CD14-positive monocyte (primary cell): ENCODE measurements at places on chromosomes 13 and 19.

DNA sequence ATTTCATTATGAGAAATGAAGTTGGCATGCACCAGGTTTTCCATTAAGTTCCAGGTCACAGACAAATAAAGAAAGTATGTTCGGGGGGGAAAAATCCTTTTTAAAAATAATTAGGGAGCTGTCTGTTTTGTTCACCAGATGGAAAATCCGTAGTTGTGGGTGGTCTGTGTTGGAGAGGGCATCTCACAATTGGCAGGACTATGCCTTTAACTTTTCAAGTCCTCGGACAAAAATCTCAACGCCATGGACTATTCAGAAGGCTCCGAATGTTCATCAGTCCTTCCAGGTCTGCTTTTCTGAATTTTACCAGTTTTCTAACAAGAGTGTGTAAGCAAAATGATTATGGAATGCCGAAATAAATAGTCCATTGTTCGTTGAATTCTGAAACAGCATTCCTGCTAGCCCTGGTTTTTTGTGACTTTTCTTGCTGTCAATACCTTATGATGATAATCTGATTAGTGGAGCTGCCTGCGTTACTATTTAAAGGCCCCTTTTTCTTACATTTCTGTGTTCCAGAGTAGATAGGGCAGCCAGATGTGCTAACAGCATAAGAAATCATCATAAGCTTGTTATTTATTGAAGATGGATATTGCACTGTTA lies 146.9 kb downstream of the TM9SF2 start:
- H3K27me3 ChIP-seq: no peaks in the 10 kb centered on the region
- no peak overlapping the region for H3K4me3 ChIP-seq
- no peaks in the 10 kb centered on the region for H3K36me3 ChIP-seq
- no peak for DNase-seq
- no peaks in the 10 kb centered on the region for H3K4me1 ChIP-seq

DNA sequence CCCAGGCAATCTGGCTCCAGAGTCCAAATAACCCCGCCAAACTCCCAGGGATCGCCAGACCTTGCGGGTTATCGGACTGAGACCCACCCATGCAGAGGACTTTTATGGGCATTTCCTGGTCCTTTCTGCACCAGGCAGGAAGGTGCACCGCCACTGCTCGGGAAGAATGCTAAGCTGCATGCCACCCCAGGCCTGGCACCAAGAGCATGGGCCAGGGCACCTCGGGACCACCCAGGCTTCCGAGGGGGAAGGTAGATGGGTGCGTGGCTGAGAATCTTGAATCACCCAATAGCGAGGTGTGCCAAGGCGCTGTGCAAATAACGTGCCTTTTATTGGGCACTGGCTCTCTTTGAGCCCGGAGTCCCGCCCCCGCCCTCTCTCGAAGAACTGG lies 422 bp upstream of the ZNF575 start:
- H3K36me3 ChIP-seq: peaks cover 4% of the 10 kb centered on the region
- peak overlapping the region; percentile 71 for H3K27ac ChIP-seq
- H3K27me3 ChIP-seq: no peaks in the 10 kb centered on the region
- DNase-seq: no peak

DNA sequence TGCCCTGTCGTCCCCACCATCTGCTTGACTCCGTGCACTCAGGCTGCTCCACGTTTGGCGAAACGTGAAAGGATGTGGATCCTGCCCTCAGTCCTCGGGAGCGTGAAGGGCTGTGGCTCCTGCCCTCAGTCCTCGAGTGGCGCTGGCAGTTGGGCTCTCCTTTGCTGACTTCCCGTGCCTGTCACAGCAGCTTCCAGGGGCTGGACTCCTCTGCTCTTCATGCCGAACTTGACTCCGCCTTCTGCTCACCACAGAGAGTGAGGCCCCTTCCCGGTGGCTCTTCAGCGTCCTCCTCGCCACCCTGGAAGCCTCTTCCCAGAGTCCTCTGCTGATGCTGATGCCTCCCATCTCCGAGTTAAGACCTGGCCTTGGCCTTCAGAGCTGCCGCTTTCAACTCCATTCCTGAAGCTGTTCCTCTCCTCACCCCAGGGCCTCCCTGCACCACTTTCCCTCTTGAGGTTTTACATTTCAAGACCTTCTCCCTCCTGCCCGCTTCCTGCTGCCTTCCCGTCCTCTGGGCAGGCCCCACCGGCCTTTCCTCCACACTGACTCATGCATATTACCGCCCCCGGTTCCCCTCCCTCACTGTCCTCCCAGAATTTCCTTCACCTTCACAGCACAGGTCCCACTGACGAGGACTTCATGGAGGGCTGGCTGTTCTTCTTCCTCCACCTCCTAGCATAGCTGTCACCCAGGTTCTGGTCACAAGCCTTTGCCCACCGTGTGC lies 111.7 kb downstream of the SHISA2 start:
- H3K27me3 ChIP-seq: no peaks in the 10 kb centered on the region
- no peak overlapping the region for H3K4me3 ChIP-seq
- H3K27ac ChIP-seq: no peak overlapping the region
- H3K4me1 ChIP-seq: no peaks in the 10 kb centered on the region

GRCh38 chr13:26477681-26478080 lies 79.8 kb upstream of the WASF3 start:
- no peak overlapping the region for H3K27ac ChIP-seq
- no peak for DNase-seq
- H3K36me3 ChIP-seq: no peaks in the 10 kb centered on the region
- H3K4me1 ChIP-seq: no peaks in the 10 kb centered on the region
- H3K4me3 ChIP-seq: no peak overlapping the region
- no peaks in the 10 kb centered on the region for H3K27me3 ChIP-seq

DNA sequence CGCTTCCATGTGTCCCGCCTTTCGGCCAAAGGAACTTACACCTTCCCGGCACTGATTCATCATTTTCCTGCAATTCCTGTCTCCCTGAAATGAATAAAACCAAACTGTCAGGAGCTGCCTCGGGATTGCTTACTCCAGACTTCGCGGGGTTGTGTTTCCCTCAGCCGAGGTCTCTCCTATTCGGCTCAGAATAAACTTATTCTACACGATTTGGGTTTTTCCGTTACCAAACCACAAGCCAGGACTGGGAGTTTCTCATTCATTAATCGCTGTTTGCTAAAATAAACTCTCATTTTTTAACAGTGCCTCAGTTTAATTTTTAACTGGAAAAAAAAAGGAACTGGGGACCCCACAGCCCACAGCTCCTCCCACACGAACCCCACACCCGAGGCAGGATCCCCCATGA lies 667 bp downstream of the ZNF878 start:
- DNase-seq: no peak
- H3K4me1 ChIP-seq: peaks cover 9% of the 10 kb centered on the region
- H3K27me3 ChIP-seq: no peaks in the 10 kb centered on the region
- no peaks in the 10 kb centered on the region for H3K36me3 ChIP-seq

DNA sequence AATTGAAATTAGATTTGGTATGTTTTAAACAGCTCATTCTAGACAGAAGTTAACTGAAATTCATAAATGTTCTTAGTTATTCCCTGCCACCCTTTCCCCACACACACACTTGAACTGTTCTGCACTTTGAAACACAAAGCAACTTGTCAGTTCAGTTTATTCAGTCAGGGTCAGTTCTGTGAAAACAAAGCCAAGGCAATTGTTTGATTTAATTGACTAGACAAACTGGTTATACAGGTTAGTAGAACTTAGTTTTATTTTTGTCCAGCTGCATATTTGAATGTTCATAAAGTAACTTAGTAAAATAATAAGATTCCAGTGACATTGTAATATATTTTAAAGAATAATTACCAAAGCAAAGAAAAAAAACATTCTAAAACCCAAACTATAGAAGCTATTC lies 98.3 kb upstream of the KLF5 start:
- H3K36me3 ChIP-seq: peaks cover 3% of the 10 kb centered on the region
- H3K4me3 ChIP-seq: no peak overlapping the region
- H3K27ac ChIP-seq: no peak overlapping the region
- no peak for DNase-seq
- peaks cover 2% of the 10 kb centered on the region for H3K4me1 ChIP-seq
